ENCODE measurements at places on chromosomes 11 and 22. TPM values are rescaled to one million over a fixed set of nuclear protein-coding genes. Genes with fewer than 3 reads are reported as not detected.
A peak's percentile ranks its signal among the peaks of the same experiment; 100 is the strongest.

Gene TSSC4
- total RNA-seq, result 25.7 TPM

Gene GDPD4
- not detected for total RNA-seq

DNA sequence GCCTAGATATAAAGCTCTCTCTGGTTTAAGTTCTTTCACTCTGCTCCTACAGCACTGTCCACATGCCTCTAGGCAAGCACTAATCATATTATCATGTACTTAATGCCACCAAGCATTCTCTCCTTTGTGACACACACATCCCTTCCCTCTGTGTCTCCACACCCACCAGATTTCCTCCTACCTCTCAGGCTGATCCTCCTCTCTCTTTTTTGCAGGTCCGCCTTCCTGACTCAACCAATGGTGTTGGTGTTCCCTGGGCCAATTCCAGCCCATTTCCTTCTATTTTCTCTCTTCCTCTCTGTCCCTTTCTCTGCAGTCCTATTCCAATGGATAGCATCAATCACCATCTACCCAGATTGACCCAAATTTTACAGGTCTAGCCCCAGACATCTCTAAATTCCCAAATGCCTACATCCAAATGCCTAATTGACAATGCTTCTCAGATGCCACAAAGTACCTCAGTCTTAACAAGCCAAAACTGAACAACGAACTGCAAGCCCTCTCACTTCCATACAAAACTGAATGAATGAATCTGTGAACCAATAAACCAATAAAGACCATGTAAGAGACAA, 504 bp upstream of the ZNF215 start:
- no peak overlapping the region for H3K27ac ChIP-seq
- H3K4me1 ChIP-seq, result peaks cover 10% of the 10 kb centered on the region
- no peak for DNase-seq
- no peak overlapping the region for H3K4me3 ChIP-seq

DNA sequence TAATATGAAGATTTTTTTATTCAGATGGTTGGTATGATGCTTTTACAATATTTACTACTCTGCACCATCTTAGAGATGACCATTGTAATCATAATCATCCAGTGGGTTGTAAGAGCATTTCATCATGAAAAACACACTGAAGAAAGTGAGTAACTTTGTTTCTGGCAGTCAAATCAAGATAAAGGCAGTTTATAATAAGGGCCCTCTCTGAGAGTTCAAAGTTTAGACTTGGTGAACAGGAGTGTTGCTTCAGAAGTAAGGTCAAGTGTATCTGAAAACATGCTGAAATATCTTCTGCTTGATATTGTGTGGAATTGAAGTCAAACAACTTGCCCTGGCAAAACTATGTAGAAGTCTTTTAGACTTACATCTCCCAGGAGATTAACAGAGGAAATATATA, 19.5 kb upstream of the MS4A8 start:
- H3K27ac ChIP-seq, result no peak overlapping the region
- DNase-seq, result no peak
- no peaks in the 10 kb centered on the region for H3K36me3 ChIP-seq
- no peak overlapping the region for H3K4me3 ChIP-seq
- H3K27me3 ChIP-seq, result no peaks in the 10 kb centered on the region

DNA sequence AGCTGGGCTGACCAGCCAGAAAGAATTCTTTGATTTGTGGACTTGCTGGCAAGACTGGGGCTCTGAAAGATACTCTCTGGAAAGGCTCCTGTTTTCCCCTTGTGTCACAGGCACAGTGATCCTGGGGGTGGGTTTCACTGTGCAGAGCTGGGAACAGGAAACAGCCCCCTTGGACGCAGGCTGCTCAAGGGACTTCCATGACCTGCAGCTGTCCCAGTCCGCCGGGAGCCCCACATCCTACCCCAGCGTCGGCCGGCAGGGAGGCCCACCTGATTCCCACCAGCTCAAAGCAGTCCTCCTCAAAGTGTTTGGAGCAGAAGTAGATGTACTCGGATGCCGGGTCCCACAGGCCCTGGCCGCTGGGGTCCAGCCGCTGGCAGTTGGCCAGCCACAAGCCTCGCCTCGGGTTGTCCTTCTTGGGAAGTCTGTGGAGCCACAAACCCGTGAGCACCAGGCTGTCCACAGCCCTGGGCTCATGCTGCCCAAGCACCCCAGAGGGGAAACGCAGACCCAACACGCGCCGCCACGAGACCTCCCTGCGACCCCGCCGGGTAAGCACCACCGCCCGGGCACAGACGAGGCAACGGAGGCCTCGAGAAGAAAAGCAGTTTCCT, 824 bp downstream of the THAP7 start:
- peak overlapping the region; percentile 96 for H3K27ac ChIP-seq
- peaks cover 35% of the 10 kb centered on the region for H3K4me1 ChIP-seq
- H3K4me3 ChIP-seq, result peak overlapping the region; percentile 24
- no peak for DNase-seq
- H3K27me3 ChIP-seq, result no peaks in the 10 kb centered on the region
- no peaks in the 10 kb centered on the region for H3K36me3 ChIP-seq

DNA sequence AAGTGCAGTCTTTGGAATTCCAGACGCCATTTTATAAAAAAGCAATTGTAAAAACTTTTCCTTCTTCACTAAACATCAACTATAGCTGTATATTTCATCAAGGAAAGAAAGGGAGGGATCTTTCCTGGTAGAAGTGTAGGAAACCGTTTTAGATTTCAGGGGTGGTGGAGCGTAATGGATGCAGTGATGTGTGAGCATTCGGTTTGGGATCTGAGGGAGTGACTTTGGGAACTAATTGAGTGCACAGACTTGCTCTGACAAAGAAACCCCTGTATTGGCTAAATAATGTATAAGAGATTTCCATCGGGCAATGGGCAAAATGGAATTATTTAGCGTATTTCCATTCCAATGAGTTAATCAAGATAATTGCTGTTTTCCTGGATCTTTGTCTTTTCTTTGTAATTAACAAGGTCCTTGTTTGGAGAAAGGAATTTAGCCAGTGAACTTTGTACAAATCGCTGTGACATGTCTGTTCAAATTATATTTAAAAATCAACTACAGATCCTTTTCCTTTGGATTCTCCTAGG, 125.0 kb upstream of the NARS2 start:
- no peak for DNase-seq
- no peak overlapping the region for H3K4me3 ChIP-seq
- no peak overlapping the region for H3K27ac ChIP-seq
- no peaks in the 10 kb centered on the region for H3K36me3 ChIP-seq

Gene ABCG4
- not detected for total RNA-seq

Gene SUSD2
- 4.2 TPM for total RNA-seq

DNA sequence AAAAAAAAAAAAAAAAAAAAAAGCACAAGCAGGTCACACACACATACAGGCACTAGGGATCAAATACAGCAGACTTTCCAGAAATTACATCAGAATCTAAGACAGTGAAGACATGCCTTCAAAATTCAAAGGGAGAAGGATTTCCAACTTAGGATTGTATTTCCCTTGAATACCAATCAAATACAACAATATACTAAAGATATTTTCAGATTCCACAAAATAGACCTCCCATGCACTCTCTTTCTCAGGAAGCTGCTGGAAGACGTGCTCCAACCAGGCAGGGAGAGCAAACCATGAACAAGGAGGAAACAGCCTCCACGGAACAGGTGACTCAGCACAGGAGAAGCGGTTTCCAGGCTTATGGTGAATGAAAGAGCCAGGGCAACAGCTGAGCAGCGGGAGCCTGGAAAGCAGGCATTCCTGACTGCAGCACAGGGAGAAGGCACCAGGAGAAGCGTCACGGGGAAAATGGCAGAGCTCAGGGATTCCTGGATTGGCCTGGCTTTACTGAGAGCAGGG, 32.0 kb downstream of the TMEM184B start:
- H3K4me3 ChIP-seq, result no peak overlapping the region
- H3K27me3 ChIP-seq, result no peaks in the 10 kb centered on the region

Gene NAALAD2
- total RNA-seq, result not detected

Gene NXPE1
- total RNA-seq, result not detected

GRCh38 chr11:110338684-110339083, 42.3 kb upstream of the RDX start:
- H3K4me3 ChIP-seq, result no peak overlapping the region
- H3K27me3 ChIP-seq, result no peaks in the 10 kb centered on the region
- DNase-seq, result no peak
- H3K27ac ChIP-seq, result no peak overlapping the region
- H3K4me1 ChIP-seq, result peaks cover 7% of the 10 kb centered on the region

Gene CNTF
- 0.66 TPM for total RNA-seq

DNA sequence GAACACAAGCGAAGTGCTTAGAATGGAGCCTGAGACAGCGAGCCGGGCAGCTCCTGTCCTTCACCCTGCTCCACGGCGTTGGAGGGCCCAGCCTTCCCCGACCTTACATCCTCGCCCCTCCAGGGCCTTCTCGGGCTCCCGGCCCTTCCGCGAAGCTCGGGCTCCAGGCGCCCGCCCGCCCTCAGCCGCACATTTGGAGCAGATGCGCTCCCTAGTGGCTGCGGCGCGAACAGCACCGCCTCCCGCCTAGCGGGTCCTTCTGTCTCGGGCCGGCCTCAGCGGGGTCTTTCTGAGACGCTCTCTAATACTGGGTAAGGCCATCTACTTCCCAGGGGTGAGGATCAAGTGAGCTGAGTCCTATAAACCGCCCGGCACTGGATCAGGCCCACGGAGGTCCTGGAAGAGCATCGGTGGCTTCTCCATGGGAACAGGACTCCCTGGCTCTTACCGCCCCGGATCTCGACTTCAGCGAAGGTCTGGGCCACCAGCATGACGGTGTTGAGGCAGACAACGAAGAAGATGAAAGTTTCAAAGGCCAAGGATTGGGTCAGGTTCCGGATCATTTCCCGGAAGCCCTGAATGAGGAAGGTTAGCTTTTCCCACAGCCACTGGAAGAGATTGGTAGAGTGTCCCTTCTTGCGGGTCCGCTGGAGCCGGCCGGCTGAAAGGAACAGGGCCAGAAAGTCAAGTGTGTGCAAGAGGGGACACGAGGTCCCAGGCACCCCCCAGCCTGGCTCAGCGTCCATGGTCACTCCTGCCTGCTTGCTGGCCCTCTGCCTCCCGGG, 3.7 kb downstream of the CATSPER1 start:
- H3K27ac ChIP-seq, result no peak overlapping the region
- H3K36me3 ChIP-seq, result no peaks in the 10 kb centered on the region
- DNase-seq, result peak; percentile 73
- no peak overlapping the region for H3K4me3 ChIP-seq
- peaks cover 11% of the 10 kb centered on the region for H3K4me1 ChIP-seq

Gene FKBP2
- total RNA-seq, result 42.0 TPM

Gene UBQLNL
- 4.3 TPM for total RNA-seq

Gene SERGEF
- total RNA-seq, result 20.8 TPM

Gene TSPO
- total RNA-seq, result 113 TPM

GRCh38 chr11:123258877-123259276, 63.8 kb upstream of the CLMP start:
- H3K4me1 ChIP-seq, result no peaks in the 10 kb centered on the region
- H3K27me3 ChIP-seq, result no peaks in the 10 kb centered on the region
- no peak overlapping the region for H3K27ac ChIP-seq
- H3K36me3 ChIP-seq, result no peaks in the 10 kb centered on the region
- no peak for DNase-seq

- no peaks in the 10 kb centered on the region for H3K36me3 ChIP-seq
- no peaks in the 10 kb centered on the region for H3K27me3 ChIP-seq
- no peak overlapping the region for H3K27ac ChIP-seq
- DNase-seq, result no peak
- H3K4me1 ChIP-seq, result no peaks in the 10 kb centered on the region
Observed at GRCh38 chr11:14750911-14751310, 107.3 kb downstream of the PDE3B start.

DNA sequence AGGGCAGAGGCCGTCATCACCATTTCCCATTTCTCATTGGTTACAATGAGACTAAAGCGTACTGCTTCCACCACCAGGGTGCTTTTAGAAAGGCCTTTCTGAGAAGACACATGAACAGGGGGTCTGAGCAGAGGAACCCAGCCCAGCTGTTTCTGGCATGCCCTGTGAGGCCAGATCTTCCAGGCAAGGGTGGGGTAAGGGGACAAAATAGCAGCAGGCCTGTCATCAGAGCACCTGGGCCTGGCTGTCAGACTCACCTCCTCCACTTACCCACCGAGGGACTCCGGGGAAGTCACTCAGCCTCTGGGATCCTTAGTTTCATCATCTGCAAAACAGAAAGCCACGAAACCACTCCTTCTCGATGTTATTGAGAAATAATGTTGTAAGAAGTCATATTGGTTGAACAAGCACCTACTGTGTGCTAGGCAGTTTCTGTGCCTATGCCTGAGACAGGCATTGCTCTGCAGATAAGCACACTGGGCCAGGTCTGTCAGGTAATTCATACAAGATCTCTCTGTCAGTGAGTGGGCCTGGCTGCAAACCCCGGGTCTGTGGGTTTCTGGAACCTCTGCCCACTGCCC, 8.8 kb upstream of the WNT11 start:
- H3K27ac ChIP-seq, result no peak overlapping the region
- no peak overlapping the region for H3K4me3 ChIP-seq
- H3K4me1 ChIP-seq, result peaks cover 15% of the 10 kb centered on the region
- H3K36me3 ChIP-seq, result no peaks in the 10 kb centered on the region
- no peaks in the 10 kb centered on the region for H3K27me3 ChIP-seq

Gene GRAMD4
- 62.3 TPM for total RNA-seq

DNA sequence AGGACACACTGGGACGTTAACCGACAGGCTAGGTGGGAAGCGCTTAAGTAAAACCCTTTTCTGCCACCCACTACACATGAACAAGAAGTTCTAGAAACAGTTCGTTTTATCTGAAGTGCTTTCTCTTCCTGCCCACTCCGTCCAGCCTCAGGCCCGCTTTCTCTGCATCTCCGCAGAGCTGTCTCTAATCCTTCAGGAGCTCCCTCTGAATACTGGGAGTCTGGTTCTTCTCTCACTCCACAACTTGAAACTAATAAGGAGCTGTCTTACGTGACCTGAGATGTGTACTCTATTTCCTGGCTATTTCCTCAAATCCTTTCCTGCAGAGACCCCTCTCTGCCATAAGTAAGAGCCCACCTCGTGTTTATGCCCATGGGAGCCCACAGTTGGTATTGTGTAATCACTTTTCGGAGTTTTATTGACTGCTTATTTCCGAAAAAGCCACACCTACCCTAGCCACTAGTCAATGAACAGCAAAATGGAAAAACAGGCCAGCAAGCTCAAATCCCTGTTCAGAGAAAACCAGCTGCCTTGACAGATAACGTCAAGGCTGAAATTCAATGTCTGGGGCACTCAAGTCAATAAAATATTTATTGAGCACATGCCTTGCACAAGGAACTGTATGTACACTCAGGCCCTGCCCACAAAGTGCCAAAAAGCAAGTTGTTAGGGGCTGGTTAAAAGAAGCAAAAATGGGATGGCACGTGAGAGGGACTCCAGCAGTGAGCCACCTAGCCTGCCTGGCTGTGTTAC, 4.9 kb downstream of the PC start:
- H3K27me3 ChIP-seq, result no peaks in the 10 kb centered on the region
- no peak overlapping the region for H3K4me3 ChIP-seq
- no peak for DNase-seq

Gene OR8A1
- total RNA-seq, result not detected

Data from body of pancreas (tissue), 4 donors.